Stimulated activated effector memory CD8-positive, alpha-beta T cell treated with anti-CD3 and anti-CD28 coated beads, Interleukin-12 subunit alpha, Interleukin-12 subunit beta, amount 100 ng/mL, for 72 hours (primary cell): ENCODE measurements at places on chromosomes 5 and 9.

DNA sequence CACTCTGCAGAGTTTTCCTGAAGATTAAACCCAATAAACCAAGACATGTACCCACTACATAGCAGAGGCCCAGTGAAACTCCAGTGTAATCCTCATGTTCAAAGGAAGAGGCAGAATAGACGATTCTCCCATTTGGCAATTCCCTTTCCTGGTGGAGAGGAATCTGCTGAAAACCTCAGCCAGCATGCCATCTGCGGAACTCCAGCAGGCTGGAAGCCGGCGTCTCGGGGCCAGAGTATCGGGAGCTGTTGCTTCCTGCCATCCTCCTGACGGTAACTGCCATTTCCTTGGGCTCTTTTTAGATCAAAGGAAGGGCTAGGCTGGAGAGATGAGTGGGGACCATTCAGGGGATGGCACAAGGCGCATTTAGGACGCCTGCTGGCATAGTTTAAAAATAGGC lies 20.5 kb downstream of the NEURL1B start:
- no peak for DNase-seq

- no peak for DNase-seq
These were observed 402.9 kb upstream of the CLINT1 start for GRCh38 chr5:158261674-158262367.

GRCh38 chr5:73815631-73816030 lies 189.6 kb downstream of the ARHGEF28 start:
- no peak for DNase-seq

DNA sequence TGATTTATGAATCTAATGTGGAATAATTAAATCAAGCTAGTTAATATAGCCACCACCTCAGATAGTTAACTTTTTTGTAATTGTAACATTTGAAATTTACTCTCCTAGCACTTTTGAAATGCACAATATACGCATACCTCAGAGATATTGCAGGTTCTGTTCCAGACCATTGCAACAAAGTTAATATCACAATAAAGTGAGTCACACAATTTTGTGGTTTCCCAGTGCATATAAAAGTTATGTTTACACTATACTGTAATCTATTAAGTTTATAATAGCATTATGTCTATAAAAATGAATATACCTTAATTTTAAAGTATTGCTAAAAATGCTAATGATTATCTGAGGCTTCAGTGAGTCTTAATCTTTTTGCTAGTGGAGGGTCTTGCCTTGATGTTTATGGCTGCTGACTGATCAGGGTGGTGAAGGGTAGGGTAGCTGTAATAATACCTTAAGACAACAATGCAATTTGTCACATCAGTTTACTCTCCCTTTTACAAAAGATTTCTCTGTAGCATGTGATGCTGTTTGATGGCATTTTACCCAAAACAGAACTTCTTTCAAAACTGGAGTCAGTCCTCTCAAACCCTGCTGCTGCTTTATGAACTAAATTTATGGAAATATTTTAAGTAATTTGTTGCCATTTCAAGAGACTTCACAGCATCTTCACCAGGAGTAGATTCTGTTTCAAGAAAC lies 235.1 kb upstream of the ADAMTSL1 start:
- DNase-seq = no peak

- no peak for DNase-seq
These were observed 11.8 kb upstream of the EFNA5 start for GRCh38 chr5:107682533-107682932.

GRCh38 chr5:102617191-102618187 lies 118.7 kb upstream of the SLCO6A1 start:
- no peak for DNase-seq

GRCh38 chr9:88800329-88800682 lies 191.0 kb upstream of the S1PR3 start:
- DNase-seq = no peak

GRCh38 chr9:136170006-136170901 lies 34.7 kb downstream of the LHX3 start:
- peak; percentile 77 for DNase-seq
